ENCODE measurements at places on chromosomes 11 and 22. TPM values are rescaled to one million over a fixed set of nuclear protein-coding genes. Genes with fewer than 3 reads are reported as not detected.

The EFCAB6 gene
- 2.3 TPM for total RNA-seq

The OLFML1 gene
- total RNA-seq: 0.66 TPM

The SCGB1C1 gene
- not detected for total RNA-seq

The RCOR2 gene
- 0.37 TPM for total RNA-seq

The C22orf42 gene
- total RNA-seq: 1.0 TPM

The NRGN gene
- total RNA-seq: 0.95 TPM

The OR5P2 gene
- not detected for total RNA-seq

The P4HA3 gene
- not detected for total RNA-seq

The DDTL gene
- total RNA-seq: 2.6 TPM

The OR5F1 gene
- not detected for total RNA-seq

The SPATA19 gene
- not detected for total RNA-seq

The MPPED1 gene
- total RNA-seq: not detected

The XPNPEP3 gene
- 11.6 TPM for total RNA-seq

The ATG13 gene
- total RNA-seq: 59.6 TPM

The TRIM49 gene
- not detected for total RNA-seq

The TPBGL gene
- 0.09 TPM for total RNA-seq

The IL17REL gene
- not detected for total RNA-seq

The MS4A6A gene
- 3.1 TPM for total RNA-seq

The CREB3L1 gene
- total RNA-seq: 57.8 TPM

The CABP7 gene
- 1.4 TPM for total RNA-seq

The RASSF10 gene
- total RNA-seq: 0.41 TPM

The B4GALNT4 gene
- total RNA-seq: 4.8 TPM

The KCNJ11 gene
- total RNA-seq: 11.7 TPM

The ART5 gene
- 0.51 TPM for total RNA-seq

The TTC38 gene
- 20.1 TPM for total RNA-seq

All from pancreas (tissue), 10 donors.